ENCODE measurements at places on chromosomes 1 and 21.

DNA sequence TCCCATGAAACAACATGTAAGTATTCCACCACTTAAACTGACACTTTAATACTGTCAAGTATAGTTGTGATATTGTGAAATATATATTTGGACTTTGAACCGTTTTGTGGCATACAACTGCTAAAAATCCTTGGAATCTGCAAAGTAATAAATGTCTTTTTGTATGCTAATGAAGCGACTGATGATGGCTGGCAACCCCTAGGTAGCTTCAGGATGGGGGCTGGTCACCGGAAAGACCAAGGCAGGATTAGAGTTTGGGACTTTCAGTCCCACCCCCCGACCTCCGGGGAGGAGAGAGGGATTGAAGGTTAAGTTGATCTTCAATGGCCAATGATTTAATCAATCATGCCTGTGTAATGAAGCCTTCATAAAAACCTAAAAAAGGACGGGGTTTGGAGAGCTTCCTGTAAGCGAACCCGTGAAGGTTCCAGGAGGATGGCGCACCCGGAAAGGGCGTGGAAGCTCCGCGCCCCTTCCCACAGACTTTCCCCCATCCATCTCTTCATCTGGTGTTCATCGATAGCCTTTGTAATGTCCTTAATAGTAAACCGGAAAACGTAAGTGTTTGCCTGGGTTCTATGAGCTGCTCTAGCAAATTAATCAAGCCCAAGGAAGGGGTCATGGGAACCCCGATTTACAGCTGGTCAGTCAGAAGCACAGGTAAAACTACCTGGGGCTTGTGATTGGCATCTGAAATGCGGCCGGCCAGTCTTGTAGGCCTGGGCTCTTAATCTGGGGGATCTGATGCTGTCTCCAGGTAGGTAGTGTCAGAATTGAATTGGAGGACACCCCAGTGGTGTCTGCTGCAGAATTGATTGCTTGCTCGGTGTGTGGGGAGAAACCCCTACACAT, 1.8 kb upstream of the ZNF281 start:
- peak; percentile 41 for DNase-seq

DNA sequence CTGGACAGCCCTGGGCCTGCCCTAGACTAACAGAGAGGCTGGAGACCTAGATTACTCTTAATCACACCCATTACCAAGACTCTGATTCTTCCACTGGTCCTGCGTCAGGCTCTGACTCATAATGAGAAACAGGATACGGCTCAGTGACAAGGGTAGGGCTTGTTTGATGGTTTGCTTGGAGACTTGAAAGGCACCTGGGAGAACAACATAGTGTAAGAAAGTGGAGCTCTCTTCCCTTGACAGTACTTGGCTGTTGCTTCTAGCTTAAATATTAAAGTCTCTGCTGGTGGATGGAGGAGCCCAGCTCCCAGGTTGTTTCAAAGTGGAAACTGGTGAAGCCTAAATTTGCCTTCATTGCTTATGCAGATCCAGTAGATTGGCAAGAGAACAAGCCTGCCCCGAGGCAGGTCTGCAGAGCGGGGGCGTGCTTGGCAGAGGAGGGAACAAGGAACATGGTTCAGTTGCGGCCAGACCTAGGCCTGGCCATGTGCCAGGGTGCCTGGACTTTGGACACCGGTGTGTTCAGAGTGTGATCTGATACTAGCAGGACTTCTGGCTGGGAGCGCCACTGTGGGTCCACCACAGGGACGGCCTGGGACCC, 480.6 kb downstream of the CAMTA1 start:
- peak; percentile 81 for DNase-seq

- DNase-seq = no peak
Observed at GRCh38 chr1:205726619-205727125, 23.3 kb downstream of the NUCKS1 start.

GRCh38 chr1:75470448-75470847, 140.5 kb downstream of the SLC44A5 start:
- no peak for DNase-seq

- peak; percentile 21 for DNase-seq
Observed at GRCh38 chr1:193435781-193436180, 249.4 kb upstream of the B3GALT2 start.

DNA sequence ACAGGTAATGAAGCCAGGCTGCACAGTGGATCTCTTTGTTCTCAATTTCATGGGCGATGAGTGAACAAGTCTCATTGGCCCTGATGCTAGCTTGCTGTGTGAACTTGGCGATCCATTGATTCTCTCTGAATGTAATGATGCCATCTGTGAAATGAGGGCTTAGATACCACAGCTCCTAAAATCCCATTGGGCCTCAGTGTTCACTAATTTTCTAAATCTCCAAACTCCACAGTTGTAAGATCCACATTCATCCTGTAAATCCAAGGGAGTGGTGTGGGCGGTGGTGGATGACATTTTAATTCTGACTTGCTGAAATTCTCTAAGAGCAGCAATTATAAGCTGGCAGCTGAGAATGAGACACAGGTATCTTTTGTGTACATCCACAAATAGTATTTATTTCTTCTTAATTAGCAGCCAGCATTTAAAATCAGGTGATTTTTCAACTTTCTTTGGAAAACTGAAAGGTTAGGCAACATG, 9.6 kb upstream of the ACTL8 start:
- DNase-seq = no peak

GRCh38 chr1:67896826-67897225, 63.6 kb upstream of the GNG12 start:
- DNase-seq = no peak

DNA sequence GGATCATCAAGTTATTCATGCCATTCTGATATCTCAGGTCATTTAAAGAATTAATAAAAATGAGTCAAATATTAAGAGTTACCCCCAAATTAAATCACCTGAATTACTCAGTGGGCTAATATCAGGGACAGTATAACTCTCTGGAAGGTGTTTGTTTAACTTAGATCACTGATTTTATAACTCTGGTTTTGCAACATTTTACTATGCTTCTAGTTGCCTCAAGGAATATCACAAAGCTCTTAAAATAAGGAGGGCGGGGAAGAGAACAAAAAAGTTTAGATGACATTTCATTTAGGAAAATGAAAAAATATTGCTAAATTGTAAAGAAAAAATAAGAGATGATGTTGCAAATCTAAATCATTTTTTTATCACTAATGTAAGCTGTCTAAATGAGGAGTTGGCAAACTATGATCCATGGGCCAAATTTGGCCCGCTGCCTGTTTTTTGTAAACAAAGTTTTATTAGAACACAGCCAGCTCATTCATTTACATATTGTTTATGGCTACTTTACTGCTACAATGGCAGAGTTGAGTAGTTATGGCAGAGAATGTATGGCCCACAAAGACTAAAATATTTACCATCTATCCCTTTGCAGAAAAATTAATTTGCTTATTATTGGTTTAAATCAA, 31.9 kb upstream of the SLC19A2 start:
- DNase-seq = no peak

GRCh38 chr1:37475380-37476086, 1.2 kb downstream of the ZC3H12A start:
- no peak for DNase-seq

GRCh38 chr1:240768979-240769378, 157.0 kb upstream of the GREM2 start:
- no peak for DNase-seq

DNA sequence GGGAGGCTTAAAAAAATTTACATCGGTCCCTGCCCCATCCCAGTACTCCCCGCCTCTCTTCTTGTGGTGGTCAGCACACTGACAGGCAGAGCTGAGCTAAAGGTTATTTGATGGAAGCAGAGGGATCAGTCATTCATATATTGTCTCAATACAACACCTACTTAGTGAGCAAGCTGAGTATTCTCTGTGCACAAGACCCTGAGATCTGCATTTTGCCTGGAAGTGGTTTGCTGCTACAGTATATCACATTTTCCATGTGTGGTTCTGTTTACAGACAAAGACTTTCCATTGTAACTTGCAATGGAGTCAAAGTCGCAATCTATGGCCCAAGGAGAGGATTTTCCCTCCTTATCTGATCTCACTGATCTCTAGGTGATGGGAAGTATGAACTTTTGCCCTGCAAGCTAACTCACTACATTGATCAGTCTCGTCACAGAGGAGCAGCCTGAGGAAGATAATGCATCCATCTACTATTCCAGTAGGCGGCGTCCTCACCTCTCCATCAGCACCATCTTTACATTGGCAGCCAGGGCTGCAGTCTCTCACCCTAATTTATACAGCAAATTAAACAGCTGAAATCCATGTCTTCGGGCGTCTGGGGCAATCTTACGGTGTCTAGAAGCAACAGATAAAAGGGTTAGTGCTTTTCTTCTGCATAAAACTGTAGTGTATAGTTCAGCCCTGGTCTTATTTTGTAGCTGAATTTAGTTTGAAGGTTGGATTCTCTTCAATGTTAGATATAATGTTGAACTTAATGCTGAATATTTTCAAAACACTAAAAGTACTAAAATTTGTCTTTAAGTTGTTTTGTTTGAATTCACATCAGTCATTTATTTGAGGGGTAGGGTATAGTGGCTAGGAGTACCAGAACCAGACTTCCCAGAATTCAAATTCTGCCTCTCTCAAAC, 3.2 kb upstream of the TRAF5 start:
- DNase-seq = peak; percentile 68

DNA sequence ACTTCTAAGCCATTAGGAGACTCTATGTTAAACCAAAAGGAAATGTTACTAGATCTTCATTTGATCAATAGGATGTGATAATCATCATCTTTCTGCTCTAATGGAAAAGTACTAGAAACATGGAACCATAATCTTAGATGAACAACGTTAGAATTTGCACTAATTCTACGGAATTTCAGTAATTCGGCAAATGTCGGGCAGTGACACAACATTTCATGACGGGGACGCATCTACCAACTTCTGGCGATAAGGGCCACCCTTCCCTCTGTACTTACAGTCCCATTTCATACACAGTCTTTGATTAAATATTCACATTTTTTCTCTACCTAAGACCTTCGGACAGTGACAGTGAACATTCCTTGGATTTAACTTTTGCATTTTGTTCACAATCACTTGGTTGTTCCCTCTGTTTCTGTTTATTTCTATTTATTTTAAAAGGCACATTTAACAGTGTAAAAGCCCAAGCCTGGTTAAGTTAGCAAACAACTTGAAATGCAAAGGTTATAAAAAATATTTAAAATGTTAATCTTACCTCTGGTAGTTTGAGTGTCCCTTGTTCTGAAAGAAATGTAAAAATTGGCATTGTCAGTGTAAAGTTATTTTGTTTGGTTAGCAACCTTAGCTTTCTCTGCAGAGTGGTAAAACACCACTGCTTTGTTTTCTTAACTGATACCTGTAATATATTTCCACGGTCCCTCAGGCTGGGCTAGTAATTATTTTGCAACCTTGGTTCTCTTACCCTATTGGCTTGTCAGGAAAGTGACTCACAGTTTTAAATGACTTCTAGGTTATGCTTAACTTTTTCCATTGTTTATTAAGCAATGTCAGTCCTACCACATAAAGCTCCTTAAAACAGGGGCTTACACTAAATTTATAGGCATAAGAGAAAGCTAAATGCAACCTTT, 276.9 kb downstream of the VAV3 start:
- DNase-seq = peak; percentile 29

DNA sequence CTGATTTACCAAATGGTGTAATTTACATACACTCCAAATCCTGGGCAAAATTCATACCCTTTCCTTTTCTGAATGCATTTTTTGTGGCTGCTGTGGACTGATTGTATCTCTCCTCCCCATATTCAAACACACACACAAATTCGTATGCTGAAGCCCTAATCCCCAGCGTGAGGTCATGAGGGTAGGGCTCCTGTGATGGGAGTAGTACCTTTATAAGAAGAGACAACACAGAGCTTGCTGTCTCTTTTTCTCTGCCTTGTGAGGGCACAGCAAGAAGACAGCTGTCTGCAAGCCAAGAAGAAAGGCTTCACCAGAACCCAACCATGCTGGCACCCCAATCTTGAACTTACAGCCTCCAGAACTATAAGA, 24.4 kb downstream of the DUSP10 start:
- DNase-seq = no peak

DNA sequence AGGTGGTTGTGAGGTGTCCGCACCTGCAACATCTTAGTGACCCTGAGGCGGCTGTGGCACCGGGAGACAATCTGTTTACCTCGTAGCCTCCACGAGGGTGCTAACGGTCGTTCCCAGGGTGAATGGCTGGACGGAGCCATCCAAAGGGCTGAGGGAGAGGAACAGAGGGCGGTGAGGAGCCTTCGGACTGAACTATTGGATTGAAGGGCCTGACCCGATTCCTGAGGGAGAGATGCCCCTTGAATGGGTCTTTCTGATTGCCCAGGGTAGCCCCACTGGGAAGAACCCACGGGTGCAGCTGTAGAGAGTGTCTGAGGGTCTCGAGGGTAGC, 2.3 kb downstream of the NR5A2 start:
- no peak for DNase-seq

- no peak for DNase-seq
Observed at GRCh38 chr1:222373216-222373615, 174.7 kb downstream of the HHIPL2 start.

- no peak for DNase-seq
Observed at GRCh38 chr1:202622388-202622787, 87.9 kb downstream of the SYT2 start.

DNA sequence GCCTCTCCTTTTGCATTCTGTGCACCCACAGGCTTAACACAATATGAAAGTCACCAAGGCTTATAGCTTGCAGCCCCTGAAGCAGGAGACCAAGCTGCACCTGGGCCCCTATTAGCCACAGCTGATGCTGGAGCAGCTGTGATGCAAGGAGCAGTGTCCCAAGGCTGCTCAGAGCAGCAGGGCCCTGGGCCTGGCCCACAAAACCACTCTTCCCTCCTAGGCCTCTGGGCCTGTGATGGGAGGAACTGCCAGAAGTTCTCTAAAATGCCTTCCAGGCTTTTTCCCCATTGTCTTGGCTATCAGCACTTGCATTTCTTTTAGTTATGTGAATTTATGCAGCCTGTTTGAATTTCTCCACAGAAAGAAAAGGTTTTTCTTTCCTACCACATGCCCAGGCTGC, 89.5 kb upstream of the KCTD3 start:
- DNase-seq = no peak

GRCh38 chr1:231020139-231020601, 19.9 kb downstream of the FAM89A start:
- DNase-seq = no peak

DNA sequence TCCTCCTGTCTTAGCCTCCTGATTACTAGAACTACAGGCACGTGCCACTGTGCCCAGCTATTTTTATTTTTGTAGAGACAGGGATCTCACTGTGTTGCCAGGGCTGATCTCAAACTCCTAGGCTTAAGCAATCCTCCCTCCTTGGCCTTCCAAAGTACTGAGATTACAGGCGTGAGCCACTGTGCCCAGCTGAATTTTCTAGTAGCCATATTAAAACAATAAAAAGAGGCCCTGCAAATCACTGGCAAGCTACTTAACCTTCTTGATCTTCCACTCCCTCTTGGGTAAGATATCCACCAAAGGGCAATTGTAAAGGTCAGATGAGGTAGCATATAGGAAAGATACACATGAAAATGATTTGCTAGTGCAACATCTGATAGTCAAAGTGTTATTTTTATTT, 65.6 kb upstream of the SRSF10 start:
- no peak for DNase-seq

Data from fibroblast of upper back skin (primary cell).